ENCODE measurements at places on chromosomes 16 and 17.

DNA sequence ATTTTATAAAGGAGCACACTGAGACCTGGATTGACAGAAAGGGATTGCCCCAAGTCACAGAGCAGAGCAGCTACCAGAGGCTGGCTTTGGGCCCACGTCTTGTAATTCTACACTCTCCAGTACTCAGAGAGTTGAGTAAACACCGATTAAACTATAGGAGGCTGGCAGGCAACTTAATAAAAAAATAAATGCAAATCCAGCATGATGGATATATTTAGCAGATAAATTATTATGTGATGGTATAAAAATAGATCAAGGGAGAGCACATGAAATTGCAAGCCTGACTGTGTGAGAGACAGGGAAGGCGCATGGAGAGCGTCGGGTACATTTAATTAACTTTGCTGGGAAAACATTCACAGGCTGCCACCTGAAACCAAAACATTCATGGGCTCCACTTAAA is 87.7 kb upstream of the CCL2 start:
- no peak for DNase-seq

- no peak for DNase-seq
Observed at GRCh38 chr17:67974598-67975066, 21.6 kb downstream of the C17orf58 start.

DNA sequence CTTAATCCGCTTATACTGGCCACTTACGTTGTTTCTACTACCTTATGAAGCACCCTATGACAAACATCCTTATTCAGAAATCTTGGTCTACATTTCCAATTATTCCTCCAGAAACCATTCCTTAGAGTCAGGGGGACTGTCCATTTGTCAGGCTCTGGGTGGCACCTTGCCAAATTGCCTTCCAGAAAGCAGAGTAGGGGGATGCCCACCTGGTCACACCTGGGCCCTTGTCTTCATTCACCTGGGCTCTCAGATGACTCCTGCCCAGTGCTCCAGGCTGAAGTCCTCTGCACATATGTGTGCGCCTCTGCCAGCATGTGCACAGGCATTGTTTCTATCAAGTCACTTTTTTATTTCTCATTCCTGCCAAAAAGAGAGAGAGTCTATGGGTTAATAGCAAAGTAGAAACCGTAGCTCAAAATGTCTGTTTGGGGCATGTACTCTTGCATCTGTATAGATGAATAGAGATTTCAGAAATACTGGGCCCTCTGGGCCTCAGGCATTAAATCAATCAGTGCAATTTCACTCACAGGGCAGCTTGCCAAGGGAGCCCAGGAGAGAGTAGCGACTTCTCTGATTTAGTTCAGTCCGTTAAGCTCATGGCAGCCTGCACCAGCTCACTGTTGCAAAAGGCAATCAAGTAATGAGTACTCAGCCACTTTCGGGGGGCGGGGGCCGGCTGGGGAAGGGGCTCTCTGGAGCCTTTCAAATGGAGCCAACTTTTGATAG is 104.7 kb downstream of the SOCS1 start:
- DNase-seq = no peak

GRCh38 chr17:17021194-17021863 is 20.9 kb upstream of the MPRIP start:
- peak; percentile 28 for DNase-seq

DNA sequence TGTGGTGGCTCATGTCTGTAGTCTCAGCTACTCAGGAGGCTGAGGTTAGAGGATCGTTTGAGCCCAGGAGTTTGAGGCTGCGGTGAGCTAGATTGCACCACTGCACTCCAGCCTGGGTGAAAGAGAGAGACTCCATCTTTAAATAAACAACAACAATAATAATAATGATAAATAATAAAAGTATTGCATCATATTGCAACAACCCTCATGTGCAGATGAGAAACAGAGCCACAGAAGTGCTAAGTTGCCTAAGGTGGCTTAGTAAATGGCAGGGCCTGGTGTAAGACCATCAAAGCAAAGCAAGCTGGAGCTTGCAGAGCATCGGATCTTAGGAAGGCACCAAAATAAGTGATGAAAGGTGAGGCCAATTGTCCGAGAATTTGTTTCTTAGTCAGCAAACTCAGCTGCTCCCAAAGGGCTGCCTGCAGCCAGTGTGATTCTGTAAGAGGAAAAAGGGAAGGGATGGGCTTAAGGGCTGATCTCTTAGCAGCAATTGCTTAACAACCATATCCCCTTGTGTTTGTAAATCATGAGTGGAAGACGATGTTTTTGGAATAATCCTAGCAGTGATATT is 45.3 kb upstream of the HS3ST3A1 start:
- no peak for DNase-seq

- no peak for DNase-seq
Observed at GRCh38 chr17:78400581-78401240, 22.3 kb downstream of the PGS1 start.

GRCh38 chr17:49705254-49705653 is 2.5 kb downstream of the SLC35B1 start:
- DNase-seq = no peak

GRCh38 chr16:6977291-6977690 is 355.4 kb upstream of the RBFOX1 start:
- no peak for DNase-seq

DNA sequence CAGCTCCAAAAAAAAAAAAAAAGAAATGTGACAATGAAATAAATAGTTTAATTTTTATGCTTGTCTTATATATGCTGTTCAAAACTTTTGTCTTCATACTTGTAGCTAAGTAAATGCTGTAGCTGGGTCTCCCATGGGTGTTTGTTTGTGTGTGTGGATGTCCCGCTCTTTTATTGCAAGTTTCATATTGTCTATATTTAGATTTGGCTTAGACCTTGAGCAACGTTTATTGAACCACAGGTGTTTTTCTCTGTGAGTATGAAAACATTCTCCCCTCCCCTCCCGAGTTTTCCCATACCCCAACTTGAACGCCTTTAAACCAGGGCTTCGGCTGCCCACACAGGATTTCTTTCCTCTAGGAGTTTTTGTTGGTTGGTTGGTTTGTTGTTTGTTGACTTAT is 45.2 kb downstream of the MFSD11 start:
- DNase-seq = no peak

DNA sequence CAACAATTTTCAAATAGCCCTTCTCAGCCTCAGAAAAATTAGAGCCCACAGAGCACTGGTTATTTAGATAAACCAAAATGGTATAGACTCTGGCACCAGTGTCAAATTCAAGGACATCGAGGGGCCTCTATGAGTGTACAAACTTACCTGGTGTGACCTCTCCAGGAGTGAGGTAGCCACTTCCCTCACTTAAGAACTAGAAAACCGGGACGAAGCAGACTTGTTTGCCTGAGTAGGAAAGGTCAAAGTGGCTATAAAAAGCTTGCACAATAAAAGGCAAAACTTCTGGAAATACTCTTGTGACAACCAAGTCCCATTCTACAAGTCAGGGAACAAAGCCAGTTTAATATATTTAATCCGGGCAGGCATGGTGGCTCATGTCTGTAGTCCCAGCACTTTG is 39.2 kb upstream of the PRSS54 start:
- DNase-seq = no peak
